ENCODE measurements at places on chromosomes 5 and 9.

- DNase-seq, result no peak
Measured at GRCh38 chr5:177967221-177967887, 28.7 kb downstream of the PROP1 start.

DNA sequence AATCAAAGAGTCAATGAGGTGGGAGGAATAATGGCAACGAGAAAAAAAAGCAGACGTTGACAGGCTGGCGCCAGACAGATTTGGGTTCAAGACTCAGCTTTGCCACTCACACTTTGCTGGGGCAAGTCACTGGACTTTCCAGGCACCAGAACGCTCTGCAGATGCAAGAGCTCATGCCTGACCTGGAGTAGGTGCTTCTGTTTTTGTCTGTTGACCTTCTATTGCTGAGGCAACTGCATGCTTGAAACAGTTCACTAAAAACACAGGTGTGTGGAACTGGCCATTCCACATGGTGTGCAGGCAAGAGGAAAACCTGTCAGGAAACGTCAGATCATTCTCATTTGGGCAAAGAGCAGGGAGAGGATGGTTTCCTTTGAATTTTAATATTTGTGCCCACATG is 161.2 kb upstream of the SMIM23 start:
- no peak for DNase-seq

DNA sequence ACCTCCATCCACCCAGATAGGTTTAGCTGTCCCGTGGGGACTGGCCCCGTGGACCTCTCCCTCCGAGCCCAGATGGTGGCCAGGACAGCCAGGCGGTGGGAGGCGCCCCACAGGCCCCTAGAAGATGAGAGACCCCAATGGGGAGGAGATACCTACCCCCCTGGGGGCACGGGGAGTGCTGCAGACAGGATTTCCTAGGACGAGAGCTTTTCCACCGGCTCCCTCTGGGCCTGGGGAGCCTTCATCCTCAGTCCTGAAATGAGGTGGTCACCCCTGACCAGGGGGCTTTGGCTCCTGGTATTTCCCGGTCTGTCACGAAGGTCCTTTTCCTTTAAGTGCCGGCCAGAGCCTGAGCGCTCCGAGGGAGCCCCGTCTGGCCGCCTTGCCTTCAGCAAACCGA is 46.8 kb downstream of the MRPL36 start:
- DNase-seq, result no peak

- no peak for DNase-seq
Measured at GRCh38 chr5:133265257-133265656, 213.4 kb downstream of the HSPA4 start.

GRCh38 chr9:130915096-130915447 is 18.5 kb upstream of the QRFP start:
- no peak for DNase-seq

- DNase-seq, result no peak
Measured at GRCh38 chr5:3092211-3092610, 340.7 kb upstream of the IRX2 start.

DNA sequence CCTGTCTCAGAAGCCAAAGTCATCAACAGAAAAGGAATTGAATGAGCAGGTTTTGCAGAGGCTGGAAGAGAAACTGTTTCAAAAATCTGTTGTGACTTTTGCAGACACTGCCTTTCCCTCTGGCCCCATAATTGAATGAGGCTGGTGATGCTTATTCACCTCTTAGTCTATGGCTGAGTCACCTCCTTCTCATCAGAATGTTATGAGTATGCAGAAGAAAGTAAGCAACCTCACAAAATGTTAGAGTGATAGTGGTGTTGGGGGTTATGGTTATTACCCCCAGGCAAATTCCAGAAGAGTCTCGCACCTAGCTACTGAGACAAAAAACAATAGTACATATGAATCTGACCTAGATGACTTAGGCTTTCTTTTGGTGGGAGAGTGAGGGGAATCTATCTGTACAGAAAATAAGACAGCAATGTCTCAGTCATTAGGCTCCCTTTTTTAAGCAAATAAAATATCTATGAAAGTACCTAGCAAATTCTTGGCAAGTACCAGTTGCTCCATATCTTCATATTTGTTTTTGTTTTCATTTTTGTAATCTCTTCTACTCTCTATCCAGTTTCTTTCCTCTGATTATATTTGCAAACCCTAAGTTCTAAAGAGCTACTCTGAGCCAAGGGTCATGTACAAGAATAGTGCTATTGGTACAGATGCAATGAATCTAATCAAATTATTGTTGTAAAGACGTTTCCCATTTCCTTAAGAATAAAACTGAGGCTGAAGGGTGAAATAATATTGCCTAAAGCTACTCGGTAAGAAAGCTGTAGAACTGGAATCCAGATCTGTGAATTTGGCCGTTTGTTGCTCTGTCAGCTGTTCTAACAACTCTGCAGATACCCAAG is 498.1 kb upstream of the TNC start:
- no peak for DNase-seq

- DNase-seq, result no peak
Measured at GRCh38 chr5:172845576-172845975, 11.5 kb downstream of the ERGIC1 start.

- DNase-seq, result no peak
Measured at GRCh38 chr5:171355302-171355724, 32.3 kb upstream of the NPM1 start.

DNA sequence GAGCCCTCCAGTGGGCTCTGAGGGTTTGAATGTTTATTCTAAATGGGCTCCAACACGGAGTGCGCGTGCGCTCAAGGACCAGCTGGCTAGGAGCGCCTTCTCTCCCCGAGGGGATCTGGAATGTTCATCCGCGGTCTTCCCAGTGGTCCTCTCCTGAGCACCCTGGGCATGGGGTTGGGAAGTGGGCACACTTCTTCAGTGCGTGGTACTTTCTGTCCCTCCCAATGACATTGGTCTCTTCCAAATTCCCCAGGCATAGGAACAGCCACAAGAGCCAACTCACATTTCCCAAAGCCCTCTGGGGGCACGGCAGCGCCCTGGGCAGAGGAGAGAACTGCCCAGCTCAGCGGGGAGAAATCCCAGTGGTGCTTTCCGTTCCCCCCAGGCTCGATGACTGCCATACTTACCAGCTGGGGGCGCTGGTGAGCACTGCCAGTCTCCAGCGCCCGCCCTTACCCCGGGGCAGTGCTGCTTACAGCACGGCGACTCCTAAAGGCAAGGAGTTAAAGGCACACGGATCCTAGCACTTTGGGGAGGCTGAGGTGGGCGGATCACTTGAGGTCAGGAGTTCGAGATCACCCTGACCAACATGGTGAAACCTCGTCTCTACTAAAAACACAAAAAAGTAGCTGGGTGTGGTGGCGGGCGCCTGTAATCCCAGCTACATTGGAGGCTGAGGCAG is 29.9 kb upstream of the OBP2B start:
- DNase-seq, result peak; percentile 82

- DNase-seq, result no peak
Measured at GRCh38 chr5:148230240-148230639, 8.1 kb upstream of the MARCOL start.

DNA sequence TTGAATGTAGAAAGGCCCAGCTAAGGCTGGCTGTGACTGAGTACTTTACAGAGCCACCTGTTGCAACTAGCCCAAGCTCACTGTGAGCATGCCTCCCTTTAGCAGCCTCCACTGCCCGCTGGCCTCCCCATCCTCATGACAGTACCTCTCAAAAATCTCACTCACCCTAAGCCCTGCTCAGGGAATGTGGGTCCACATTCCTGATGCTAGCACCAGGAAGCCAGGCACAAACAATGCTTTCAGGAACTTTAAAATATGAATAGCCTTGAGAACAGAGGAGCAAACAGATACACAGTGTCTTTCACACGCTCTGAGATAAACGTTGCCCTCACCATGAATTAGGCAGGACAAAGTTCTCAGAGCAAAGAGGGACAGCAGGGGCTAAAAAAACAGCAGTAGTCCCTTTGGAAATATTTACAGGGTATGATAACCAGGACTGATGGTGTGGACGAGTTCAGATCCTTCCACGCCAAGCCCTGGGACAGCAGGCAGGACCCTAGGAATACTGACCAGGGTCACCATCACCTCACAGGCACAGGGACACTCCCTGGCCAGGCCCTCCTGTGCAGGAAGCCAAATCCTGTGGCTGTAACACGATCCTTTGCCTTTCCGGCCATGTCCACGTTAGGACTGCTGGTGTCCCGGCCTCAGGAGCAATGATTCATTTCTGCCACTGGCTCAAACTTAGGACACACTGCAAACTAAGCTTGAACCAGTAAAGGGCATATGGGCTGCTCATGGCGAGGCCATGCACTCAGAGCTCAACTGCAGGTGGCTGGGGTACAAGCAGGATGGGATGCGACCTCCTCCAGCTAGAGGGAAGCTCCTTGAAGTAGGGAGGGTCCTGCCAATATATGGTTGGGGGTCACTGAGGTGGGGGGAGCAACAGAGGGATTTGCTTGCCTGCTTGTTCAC is 9.6 kb downstream of the ACSL6 start:
- DNase-seq, result no peak

DNA sequence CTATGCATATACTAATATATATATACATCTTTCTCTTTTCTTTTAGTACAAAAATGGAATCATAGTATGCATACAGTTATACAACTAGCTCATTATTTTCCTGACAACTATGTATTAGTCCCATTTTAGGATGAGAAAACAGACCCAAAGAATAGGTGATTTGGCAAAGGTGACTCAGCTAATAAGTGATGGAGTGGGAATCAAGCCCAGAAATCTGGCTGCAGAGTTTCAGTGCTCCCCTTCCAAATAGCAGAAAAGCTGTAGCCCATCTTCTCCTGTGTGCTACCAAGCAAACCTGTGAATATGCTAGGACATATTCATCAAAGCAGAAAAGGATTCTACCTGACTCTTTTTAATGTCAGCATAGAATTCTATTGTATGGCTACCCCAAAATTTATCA is 114.7 kb downstream of the ARL15 start:
- DNase-seq, result no peak

DNA sequence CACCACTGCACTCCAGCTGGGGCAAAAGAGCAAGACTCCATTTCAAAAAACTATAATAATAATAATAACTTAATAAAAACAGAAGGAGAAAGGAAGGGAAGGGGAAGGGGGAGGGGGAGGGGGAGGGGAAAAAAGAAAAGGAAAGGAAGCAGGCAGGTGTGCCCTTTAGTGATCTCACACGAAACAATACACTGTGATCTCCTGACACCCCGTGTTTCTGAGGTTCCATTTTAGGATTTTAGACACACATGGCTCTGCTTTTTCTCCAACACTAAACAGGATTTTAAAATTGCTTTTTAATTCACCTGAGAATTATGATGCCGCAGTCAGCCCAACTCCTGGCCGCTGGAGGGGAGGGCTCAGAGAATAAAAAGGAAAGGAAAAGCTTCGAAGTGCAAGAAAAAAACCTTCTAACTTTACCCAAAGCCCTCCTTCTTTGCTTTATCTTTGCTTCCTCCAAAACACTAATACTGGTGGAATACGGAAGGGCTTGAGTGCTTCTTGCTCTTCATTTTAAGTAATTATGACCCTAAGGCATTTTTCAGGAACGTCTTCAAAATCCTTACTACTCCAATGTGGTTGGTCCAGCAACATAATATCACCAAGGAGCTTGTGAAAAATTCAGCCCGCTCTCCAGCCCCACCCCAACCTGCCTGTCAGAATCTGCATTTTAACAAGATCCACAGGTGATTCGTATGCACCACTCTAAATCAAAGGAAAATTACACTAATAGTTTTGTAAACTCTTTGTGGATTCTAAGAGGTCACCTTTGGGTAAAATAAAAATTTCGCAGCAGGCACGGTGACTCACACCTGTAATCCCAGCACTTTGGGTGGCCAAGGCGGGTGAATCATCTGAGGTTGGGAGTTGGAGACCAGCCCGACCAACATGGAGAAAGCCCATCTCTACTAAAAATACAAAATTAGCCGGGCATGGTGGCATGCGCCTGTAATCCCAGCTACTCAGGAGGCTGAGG is 66.0 kb downstream of the MYO10 start:
- DNase-seq, result no peak

- DNase-seq, result no peak
Measured at GRCh38 chr5:163908253-163908652, 402.8 kb downstream of the MAT2B start.

DNA sequence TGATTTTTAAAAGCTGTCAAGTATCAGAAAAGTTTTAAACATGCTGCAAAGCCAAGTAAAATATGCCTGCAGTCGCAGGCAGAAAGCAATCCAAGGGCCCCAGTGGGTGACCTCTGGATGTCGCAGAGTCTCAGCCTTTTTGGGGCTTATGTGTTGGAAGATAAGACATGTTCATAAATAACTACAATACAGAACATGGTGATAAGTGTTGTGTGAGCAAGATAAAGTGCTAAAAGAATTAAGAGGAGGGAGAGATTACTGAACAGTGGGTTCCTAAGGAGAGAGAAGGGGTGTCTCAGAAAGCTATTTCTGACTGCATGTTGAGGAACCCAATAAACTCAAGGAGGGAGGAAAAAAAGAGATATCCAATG is 78.9 kb upstream of the ADRB2 start:
- DNase-seq, result no peak

DNA sequence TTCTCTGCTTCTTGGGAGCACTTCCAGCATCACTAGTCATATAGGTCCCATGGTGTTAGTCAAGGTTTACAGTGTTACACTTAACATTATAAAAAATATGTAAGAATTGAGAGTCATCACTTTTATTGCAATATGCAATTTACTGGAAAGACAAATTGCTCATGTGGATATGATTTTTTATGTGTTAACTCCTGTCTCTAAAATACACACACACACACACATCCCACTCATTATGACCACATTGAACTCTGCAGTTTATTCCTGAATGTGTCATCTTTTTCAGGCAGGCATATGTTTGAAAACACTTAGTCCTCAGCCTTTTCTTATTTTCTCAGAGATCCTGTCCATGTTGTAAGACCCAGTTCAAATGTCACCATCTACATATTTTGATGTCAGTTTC is 148.5 kb upstream of the MRPS30 start:
- DNase-seq, result no peak

DNA sequence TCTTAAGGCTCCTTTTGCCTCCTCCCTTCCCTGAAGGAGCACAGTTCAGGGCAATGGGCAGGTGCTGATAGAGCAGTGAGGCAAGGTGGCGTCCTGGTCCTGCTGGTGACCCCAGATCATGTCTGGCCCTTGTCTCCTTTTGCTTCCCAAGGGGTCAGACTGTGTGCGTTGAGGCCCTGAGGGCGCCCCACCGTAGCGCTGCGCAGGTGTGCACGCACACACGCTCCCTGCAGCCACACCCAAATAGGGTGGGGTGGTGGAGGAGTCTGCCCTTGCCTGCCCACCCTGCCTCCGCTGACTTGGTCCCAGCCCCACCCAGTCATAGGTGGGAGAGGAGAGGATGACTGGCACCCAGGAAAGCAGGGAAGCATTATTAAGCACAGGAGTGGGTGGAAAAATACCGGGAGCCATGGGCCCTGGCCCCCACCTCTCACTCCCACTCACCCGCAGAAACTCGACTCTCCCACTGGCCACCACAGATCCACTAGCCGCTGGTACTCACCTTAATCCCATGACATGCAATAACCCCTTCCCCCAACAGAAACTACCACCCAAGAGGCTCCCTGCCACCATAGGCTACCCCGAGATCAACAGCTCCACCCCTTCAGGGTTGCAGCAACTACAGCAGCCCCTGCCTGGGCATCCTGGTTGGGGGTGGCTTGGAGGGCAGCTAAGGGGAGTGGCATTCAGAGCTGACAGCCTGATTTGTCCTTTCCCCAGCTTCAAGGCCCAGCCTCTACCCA is 16.7 kb downstream of the PDLIM4 start:
- no peak for DNase-seq
